H7 (cell line): ENCODE measurements at places on chromosomes 7 and 10. TPM values are rescaled to one million over a fixed set of nuclear protein-coding genes. Genes with fewer than 3 reads are reported as not detected.

The C10orf62 gene
- not detected in 2 replicates for total RNA-seq

- no peak for DNase-seq
These were observed 96.8 kb downstream of the RAB18 start for GRCh38 chr10:27600930-27601329.

- no peak for DNase-seq
These were observed 8.4 kb upstream of the C10orf71 start for GRCh38 chr10:49290607-49291006.

The EMX2 gene
- total RNA-seq = not detected in 2 replicates
